Brain (organoid and tissue), 16 donors: ENCODE measurements at places on chromosomes 4 and X. TPM values are rescaled to one million over a fixed set of nuclear protein-coding genes. Genes with fewer than 3 reads are reported as not detected.

DNA sequence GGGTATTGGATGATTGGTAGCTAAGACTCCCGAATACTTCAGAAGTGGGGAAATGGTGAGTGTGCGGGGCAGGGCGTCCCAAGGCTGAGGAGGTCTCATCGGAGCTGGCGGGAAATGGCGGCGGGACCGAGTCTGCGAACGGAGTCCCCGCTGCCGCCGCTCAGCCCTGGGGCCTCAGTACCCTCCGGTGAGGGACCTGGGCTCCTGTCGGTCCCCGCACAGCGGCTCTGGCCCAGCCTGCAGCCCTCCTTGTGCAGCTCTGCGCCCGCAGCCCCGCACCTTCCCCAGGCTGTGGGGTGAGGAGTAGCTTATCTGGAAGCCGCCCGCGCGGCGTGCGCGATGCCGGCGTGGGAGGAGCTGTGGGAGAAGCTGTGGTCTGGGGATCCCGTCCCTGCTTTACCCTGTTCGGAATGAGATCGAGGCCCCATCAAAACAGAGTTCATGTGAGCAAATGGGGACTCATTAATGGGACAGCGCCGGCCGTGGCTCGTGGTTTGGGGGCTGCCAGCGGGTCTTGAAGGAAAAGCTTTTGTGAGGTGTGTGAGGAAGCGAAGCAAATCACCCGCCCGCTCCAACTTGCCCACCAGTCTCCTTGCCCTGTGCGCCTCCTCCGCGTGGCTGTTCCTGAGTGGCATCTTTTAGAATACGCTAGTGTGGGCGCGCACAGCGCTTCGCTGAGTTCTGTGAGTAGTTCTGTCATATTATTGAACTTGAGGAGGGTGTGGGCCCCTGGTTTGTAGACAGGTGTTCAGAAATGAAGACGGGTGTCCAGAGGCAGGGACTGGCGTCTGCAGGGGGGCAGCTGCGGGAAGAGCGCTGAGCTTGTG lies 531 bp downstream of the ZNF141 start:
- DNase-seq, result peak; percentile 1

- peak; percentile 8 for DNase-seq
Measured at GRCh38 chr4:189600718-189601435, 339.8 kb upstream of the FRG1 start.

DNA sequence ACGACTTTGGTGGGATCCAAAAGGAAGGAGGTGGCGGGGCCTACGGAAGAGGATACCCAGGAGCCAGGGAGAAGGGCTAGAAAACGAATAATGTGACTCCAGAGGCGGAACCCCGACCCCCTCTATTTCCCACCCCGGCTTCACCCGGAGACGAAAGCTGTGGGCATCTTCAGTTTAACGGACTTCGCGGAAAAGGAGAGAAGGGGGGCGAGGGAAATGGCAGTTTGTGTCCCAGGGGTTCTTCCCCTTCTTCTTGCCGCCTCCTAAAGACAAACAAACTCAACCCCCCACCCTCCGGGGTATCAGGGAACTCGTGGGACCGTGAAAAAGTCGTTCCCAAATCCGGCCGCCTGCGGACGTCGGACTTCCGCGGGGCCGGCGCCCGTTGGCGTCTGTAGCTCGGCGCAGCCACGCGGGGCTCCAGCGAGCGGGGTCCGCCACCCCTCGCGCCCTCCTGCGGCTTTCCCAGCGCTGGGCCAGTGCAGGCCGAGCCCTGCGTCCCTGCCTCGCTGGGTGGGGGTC lies 3.6 kb upstream of the LEF1 start:
- DNase-seq, result peak; percentile 49

DNA sequence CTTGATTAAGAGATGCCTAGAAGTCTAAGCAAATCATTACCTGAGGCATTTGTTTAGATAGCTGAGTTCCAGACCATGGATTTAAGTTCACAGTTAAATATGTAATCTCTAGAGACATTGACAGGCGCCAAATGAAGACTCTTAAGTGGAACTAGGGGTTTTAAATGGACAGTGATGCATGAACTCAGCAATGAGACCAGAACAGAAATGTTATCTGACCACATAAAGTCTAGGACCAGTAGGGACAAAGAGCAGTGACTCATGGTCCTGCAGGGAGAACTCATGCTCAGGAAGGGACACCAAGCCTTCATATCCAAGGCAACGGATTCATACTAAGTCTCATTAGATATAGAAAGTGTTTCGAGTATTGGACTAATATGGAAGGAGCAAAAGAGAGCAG lies 152.3 kb downstream of the PPARGC1A start:
- no peak for DNase-seq

- DNase-seq, result no peak
Measured at GRCh38 chr4:6032249-6033244, 14.3 kb upstream of the C4orf50 start.

DNA sequence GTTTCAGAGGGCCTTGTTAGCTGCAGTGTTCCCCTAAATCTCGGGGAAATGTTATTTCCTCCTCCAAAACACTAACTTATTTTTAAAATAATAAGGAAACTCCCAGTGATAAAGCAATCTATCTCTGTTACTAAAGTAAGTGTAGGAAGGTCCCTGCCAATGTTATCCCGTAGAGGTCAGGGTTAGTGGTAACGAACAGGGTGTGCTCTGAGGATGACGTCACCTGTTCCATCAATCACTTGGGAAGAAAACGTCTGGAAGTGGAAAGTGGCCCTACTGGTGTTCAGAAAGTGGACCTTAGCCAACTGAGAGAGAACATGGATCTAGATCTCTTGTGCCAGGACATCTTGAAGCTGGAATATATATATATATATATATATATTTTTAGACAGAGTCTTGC lies 249.5 kb downstream of the BCOR start:
- no peak for DNase-seq

- DNase-seq, result no peak
Measured at GRCh38 chr4:26141911-26142638, 178.7 kb upstream of the RBPJ start.

- DNase-seq, result peak; percentile 30
Measured at GRCh38 chrX:110425222-110426154, 66.8 kb downstream of the RTL9 start.

GRCh38 chr4:136831553-136831952 lies 700.7 kb downstream of the PCDH18 start:
- no peak for DNase-seq

DNA sequence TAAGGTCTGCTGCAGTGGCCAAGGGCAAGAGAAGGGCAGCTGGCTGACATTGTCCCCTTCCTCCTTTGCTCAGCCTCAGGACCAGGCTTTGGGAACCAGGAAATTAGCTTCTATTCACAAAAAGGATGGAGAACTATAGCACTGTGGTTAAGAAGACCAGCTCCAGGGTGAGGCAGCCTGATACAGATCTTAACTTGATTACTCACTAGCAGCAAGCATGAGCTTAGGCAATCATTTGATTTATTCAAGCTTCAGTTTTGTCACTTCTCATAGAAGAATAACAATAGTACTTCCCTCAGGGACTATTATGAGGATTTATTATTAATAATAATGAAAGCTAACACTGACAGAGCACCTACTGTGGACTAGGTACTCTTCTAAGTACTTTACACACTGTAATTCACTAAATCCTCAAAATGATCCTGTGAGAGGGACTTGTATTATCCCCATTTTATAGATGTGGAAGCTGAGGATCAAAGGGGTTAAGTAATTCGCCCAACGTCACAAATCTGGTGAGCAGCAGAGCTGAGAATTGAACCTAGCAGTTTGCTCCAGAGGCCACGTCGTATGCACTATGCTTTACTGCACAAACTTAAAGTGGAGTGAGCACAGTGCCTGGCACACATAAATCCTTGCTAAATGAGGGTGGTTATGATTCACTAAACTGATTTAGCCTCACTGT lies 130.4 kb upstream of the PAK3 start:
- no peak for DNase-seq

- no peak for DNase-seq
Measured at GRCh38 chrX:130247996-130248395, 20.7 kb downstream of the ZNF280C start.

- peak; percentile 83 for DNase-seq
Measured at GRCh38 chrX:68440940-68441339, 7.6 kb upstream of the OPHN1 start.

- DNase-seq, result no peak
Measured at GRCh38 chr4:15037923-15038541, 35.8 kb downstream of the CPEB2 start.

DNA sequence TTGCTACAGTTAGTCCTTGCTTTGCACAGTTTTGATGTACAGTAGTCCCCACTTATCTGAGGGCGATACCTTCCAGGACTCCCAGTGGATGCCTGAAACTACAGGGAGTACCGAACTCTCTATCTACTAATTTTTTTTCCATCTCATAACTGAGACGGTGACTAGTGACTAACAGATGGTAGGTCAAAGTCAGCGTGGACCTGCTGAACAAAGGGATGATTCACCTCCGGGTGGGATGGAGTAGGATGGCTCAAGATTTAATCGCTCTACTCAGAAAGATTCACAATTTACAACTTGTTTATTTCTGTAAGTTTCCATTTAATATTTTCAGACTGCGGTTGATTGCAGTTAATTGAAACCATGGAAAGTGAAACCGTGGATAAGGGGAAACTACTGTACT lies 655.8 kb downstream of the ZNF674 start:
- DNase-seq, result no peak

- no peak for DNase-seq
Measured at GRCh38 chr4:98744372-98745150, 86.2 kb upstream of the TSPAN5 start.

DNA sequence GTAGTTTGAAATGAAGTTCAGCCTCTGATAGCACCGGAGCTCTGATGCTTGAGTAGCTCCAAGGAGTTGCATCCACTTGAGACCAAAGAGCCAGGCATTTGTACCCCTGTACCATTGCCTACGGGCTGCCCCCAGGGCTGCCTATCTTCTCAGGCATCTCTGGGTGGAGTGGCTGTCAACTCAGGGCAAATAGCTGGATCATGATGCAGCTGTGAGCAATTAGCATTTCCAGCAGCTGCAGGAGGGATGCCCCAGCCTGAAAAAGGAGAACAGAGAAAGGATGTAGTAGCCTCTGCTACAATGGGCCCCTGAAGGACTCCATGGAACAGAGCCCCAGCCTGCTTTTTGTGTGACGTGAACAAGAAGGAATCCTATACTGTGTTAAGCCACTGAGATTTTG lies 492.6 kb downstream of the BCOR start:
- no peak for DNase-seq

GRCh38 chr4:13327991-13328390 lies 156.1 kb downstream of the RAB28 start:
- no peak for DNase-seq

DNA sequence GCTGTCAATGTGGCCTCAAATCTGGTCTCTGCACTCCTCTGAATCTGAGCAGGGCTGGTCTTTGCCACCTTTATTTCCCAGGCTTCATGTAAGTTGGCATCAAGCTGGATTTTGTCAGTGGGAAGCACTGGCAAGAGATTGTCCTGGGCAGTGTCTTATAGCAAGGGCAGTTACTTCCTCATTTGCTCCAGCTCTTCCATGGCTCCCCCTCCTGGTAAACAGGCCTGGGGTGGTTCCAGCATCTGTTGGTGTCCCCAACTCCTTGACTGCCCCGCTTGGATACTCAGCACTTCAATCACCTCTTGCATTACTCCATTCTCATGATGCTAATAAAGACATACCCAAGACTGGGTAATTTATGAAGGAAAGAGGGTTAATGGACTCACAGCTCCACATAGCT lies 15.0 kb upstream of the REST start:
- no peak for DNase-seq

- no peak for DNase-seq
Measured at GRCh38 chr4:89640620-89641366, 196.2 kb downstream of the SNCA start.

DNA sequence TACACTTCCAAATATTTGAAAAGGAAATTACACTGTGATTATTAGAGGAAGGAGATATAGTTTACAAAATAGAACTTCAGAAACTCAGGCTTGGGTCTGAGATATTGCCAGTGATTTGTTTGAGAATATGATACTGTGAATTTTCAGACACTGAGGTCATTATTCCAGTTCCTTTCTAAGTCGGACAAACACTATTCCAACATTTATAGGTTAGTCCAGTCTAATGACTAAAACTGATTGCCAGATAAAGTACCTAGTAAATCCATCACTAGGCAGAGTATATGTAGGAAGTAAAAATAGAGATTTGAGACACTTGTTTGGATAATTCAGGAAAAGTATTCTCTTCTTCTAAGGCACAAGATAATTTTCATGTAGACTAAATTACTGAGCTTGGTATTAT lies 13.2 kb downstream of the MTTP start:
- DNase-seq, result no peak

GRCh38 chrX:151973851-151974335 lies 583 bp downstream of the GABRE start:
- DNase-seq, result peak; percentile 22

GRCh38 chr4:169859366-169860216 lies 101.8 kb upstream of the HPF1 start:
- DNase-seq, result no peak

DNA sequence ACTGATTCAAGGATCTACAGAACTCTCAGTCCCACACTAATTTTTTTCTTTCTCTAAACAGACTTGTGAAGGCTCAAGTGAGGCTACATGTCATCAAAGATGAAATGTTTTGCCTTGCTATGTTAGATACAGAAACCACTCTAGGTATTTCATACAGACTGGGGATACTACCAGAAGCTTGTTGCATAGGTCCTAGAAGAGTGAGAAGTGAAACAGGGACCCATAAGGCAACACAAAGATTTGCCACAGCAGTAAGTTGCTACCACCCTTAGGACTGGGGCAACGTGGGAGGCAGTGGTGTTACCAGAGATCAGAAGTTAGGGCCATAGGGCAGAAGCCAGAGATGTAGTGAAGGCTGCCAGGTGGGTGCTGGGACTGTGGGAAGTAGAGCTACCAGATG lies 50.7 kb upstream of the MID1IP1 start:
- DNase-seq, result no peak

- DNase-seq, result no peak
Measured at GRCh38 chr4:119313237-119313636, 8.7 kb downstream of the FABP2 start.

The COPS4 gene
- polyA plus RNA-seq, result 27.9 TPM

The SLC10A6 gene
- not detected for polyA plus RNA-seq

The GTPBP6 gene
- polyA plus RNA-seq, result 33.5 TPM

The IL1RAPL2 gene
- polyA plus RNA-seq, result not detected
